Neural progenitor cell (in vitro differentiated cells): ENCODE measurements at places on chromosomes 3 and 15. TPM values are rescaled to one million over a fixed set of nuclear protein-coding genes. Genes with fewer than 3 reads are reported as not detected.

- peaks cover 5% of the 10 kb centered on the region for H3K4me1 ChIP-seq
- DNase-seq: no peak
- no peak overlapping the region for H3K4me3 ChIP-seq
These were observed 22.0 kb downstream of the SMAD6 start for GRCh38 chr15:66723826-66724731.

DNA sequence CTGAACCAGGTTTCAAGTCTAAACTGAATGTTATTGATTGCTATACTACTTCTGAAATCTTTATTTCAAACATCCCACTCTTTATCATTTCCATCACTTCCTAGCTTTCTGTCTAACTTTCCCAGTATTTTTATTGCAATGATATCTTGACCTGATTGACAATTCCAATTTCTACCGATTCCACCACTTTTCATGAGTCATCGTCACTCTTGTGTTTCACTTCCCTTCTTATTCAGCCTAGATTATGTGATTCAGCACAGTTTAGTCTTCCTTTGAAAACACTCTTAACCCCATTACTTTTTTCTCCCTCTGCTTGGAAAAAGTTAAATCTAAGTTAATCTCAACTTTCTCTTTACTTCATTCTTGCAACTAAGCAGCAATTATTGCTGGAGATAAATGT, 62.6 kb downstream of the SLC7A14 start:
- DNase-seq: no peak
- H3K27me3 ChIP-seq: no peaks in the 10 kb centered on the region
- H3K4me3 ChIP-seq: no peak overlapping the region
- H3K4me1 ChIP-seq: no peaks in the 10 kb centered on the region
- H3K36me3 ChIP-seq: no peaks in the 10 kb centered on the region

GRCh38 chr3:110504901-110505300, 566.7 kb upstream of the NECTIN3 start:
- no peaks in the 10 kb centered on the region for H3K36me3 ChIP-seq
- no peaks in the 10 kb centered on the region for H3K27me3 ChIP-seq
- H3K4me1 ChIP-seq: no peaks in the 10 kb centered on the region

- no peaks in the 10 kb centered on the region for H3K36me3 ChIP-seq
- H3K27me3 ChIP-seq: no peaks in the 10 kb centered on the region
- H3K4me3 ChIP-seq: no peak overlapping the region
- peaks cover 11% of the 10 kb centered on the region for H3K4me1 ChIP-seq
- DNase-seq: no peak
These were observed 14.5 kb downstream of the NUP210 start for GRCh38 chr3:13405614-13406013.

DNA sequence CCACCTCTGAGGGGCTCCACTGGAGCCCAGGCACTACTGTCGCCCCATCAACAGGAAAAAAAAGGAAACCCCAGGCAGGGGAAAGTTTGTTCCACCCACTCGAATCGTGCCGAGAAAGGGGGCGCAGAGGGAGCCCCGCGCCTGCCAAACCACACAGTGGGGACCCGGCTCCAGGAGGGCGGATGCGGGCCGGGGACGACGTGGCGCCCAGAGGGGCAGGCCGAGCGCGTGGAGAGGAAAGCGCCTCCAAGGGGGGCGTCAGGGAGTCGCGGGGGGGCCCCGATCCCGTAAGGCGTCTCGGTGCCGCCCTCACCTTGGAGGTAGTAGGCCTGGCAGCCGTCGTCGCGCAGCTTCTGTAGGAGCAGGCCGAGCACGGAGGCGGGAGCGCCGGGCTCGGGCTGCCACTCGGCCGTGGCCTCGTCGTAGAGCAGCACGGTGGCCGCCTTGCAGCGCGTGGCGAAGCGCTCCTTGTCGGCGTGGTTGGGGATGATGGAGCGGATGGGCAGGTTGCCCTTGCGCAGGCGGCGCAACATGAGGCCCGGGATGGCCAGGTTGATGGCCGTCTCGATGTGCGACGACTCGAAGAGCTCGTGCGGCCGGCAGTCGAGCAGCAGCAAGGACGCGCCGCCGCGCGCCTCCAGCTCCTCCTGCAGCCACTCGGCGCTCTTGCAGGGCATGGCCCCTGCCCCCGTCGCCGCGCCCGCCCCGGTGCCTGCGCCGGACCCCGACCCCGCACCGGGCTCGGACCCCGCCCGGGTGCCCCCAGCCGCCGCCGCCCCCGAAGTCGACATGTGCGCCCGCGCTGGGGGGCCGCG, 627 bp downstream of the DUSP7 start:
- peaks cover 15% of the 10 kb centered on the region for H3K4me1 ChIP-seq
- H3K4me3 ChIP-seq: peak overlapping the region; percentile 70
- DNase-seq: peak; percentile 91
- peaks cover 19% of the 10 kb centered on the region for H3K27me3 ChIP-seq
- no peaks in the 10 kb centered on the region for H3K36me3 ChIP-seq

DNA sequence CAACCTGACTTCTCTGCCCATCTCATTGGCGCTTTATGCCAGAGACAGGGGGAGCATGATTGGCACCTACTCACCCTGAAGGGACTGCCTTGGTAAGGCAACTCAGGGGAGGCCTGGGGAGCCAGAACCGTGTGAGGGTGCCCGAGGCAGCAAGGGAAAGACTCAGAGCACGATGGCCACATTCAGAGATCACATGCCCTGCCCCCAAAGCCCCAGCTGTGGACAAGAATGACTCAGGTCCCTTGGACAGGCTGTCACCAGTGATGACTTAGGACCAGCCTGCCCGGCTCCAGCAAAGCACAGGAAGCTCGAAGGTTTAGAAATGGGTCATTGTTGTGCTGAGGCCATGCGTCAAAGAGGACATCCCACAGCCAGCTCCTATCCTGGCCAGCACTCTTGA, 49.1 kb upstream of the LIMD1 start:
- H3K36me3 ChIP-seq: no peaks in the 10 kb centered on the region
- H3K4me1 ChIP-seq: no peaks in the 10 kb centered on the region
- DNase-seq: no peak
- no peak overlapping the region for H3K4me3 ChIP-seq

- no peaks in the 10 kb centered on the region for H3K27me3 ChIP-seq
- peak overlapping the region; percentile 79 for H3K4me3 ChIP-seq
- H3K27ac ChIP-seq: no peak overlapping the region
- DNase-seq: peak; percentile 38
- H3K36me3 ChIP-seq: peaks cover 11% of the 10 kb centered on the region
These were observed 977 bp downstream of the CDC25A start for GRCh38 chr3:48187301-48187578.

DNA sequence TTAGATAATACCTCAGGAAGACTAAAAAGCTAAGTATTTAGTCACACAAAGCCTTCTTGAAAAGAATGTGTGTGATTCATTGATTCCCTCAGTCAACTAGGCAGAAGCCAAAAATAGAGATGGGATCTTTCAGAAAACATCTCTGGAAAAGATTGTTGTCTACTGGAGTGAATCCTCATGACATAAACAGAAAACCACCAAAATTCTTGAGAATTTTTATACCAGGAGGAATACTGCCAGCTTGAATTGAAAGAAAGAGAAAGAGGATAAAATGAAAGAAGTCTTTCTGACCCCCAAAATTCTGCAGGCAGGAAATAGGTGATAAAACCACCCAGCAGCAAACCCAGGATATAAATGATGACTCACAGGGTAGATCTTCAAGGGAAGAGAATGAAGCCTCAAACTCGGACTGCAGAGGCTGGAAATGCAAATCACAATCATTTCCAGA, 363.1 kb upstream of the PLSCR5 start:
- no peak for DNase-seq
- H3K4me3 ChIP-seq: no peak overlapping the region
- H3K27me3 ChIP-seq: no peaks in the 10 kb centered on the region
- no peak overlapping the region for H3K27ac ChIP-seq
- H3K36me3 ChIP-seq: no peaks in the 10 kb centered on the region
- peaks cover 4% of the 10 kb centered on the region for H3K4me1 ChIP-seq

DNA sequence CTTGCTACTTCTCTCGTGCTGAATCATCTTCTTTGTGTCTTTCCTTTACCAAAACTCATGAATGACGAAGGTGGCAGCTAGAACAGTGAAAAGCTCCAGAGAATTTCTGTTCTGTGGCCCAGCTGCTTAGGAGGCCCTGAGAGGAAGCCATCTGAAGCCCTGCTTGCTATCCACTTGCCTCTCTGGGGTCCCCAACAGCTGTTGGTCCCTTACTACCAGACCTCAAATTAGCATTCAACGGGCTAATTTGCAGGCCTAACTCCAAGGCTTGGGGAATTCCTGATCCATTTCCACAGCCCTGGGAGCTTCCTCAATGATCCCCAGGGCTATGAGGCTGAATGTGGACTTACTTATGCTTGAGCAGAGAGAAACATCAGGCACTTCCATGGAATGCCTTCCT, 37.5 kb upstream of the FSTL1 start:
- peak; percentile 21 for DNase-seq
- no peaks in the 10 kb centered on the region for H3K36me3 ChIP-seq
- no peaks in the 10 kb centered on the region for H3K27me3 ChIP-seq
- H3K4me1 ChIP-seq: peaks cover 19% of the 10 kb centered on the region
- H3K4me3 ChIP-seq: no peak overlapping the region
- H3K27ac ChIP-seq: no peak overlapping the region

The SAXO2 gene
- 0.06 and 1.4 TPM in 2 replicates for total RNA-seq

The NR2E3 gene
- total RNA-seq: 0.28 TPM in 1 of 2 replicates, not detected in the other
